Hindlimb muscle (tissue), 1 donor: ENCODE measurements at places on chromosomes 7 and 10. TPM values are rescaled to one million over a fixed set of nuclear protein-coding genes. Genes with fewer than 3 reads are reported as not detected.

DNA sequence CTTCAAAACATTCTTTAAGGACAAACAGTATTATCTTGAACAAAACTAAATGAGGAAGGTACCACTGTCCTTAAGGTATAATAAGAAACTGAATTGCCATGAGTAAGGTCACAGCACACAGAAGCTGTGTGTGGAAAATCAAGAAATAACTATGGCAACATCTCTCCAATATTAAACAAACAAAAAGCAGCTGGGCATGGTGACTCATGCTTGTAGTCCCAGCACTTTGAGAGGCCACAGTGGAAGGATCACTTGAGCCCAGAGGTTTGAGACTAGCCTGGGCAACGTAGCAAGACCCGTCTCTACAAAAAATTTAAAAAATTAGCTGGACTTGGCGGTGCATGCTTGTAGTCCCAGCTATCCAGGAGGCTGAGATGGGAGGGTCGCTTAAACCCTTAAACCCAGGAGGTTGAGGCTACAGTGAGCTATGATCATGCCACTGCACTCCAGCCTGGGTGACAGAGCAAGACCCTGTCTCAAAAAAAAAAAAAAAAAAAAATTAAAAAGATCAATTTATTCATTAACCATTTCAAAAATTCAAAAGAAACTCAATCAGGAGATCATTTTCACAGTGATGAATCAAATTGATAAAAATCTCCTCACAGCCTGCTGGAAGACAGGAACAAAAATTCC lies 195.4 kb downstream of the SKIDA1 start:
- DNase-seq = no peak

AUTS2 gene
- 80.5 TPM for polyA plus RNA-seq

DNA sequence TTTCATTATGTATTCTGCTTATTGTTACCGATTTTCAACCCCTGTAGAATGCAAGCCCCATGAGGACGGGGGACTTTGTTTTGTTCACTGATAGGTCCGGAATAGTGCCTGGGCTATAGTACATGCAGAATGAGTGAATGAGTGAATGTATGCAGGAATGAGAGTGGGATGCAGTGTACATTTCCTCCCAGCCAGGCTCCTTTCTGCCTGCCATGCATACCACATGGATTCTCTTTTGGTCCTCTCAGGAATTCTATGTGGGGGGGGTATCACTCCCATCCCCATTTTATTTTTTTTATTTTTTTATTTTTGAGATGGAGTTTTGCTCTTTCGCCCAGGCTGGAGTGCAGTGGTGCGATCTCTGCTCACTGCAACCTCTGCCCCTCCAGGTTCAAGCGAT lies 16.7 kb downstream of the TRIM56 start:
- no peak for DNase-seq

GRCh38 chr7:102994567-102994966 lies 80.0 kb downstream of the FBXL13 start:
- DNase-seq = no peak

DNA sequence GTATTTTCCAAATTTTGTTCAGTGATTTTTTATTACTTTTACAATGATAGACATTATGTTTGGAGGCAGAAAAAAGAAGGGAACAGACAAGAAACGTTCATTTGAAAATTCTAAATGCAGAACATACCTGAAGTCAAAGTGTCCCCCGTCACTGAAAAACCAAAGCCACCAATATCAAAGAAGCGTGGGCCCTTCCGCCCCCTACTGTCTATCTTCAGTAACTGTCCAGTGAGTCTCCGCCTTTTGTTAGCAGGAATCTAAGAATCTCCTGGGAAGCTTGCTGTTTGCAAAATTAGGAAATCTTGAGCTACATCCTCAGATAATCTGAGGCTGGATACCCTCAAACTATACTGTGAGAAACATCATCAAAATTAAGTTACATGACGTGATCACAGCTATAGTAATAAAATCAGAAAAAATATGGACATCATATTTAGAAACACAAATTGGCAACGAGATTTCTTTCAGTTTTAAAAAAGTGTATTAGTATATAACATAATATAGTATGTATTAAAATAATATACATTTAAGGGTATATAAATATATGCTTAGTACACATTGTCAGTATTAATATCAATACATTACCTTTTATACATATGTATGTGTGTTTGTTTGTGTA lies 169.3 kb upstream of the AKR1E2 start:
- DNase-seq = no peak

DNA sequence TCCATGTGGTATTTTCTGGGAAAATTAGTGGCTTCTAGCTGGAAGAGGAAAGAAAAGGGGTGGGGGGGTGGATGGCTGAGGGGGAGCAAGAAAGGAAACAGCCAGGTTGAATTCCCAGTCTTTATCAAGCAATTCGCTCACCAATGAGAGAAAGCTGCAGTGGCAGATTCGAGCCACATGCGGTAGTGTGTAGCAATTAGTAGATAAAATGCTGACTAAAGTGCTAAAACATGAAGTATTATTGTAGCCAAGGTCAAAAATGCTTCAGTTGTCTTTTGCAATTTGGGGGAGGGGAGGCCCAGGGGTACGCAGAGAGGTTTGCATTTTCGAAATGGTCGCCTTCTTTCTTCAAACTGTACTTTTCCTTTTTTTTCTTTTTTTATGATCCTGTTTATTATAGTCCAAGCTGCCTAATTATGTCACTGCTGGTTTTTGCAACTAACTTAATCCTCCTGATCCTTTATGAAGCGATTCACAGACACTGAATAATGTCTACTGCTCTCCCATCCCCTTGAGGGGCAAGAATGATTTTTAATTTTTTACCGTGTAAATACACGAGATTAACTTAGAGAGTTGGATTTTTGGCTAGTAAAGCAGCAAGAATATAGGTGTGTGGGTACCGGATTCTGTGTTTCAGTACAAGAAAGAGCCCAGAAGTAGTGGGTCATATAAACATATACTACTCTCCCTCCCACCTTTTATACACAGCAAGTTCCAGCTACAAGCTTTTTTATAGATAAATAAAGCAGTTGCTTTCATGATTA lies 3.6 kb upstream of the ARID5B start:
- DNase-seq = peak; percentile 47

DNA sequence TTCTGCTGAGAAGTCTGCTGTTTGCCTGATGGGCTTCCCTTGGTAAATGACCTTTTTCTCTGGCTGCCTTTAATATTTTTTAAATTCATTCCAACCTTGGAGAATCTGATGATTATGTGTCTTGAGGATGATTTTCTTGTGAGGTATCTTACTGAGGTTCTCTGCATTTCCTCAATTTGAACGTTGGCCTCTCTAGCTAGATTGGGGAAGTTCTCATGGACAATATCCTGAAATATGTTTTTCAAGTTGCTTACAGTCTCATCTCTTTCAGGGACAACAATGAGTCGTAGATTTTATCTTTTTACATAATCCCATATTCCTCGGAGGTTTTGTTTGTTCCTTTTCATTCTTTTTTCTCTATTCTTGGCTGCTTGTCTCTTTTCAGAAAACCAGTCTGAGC lies 208.4 kb downstream of the KIF20B start:
- no peak for DNase-seq

APBB1IP gene
- 3.9 TPM for polyA plus RNA-seq

DNA sequence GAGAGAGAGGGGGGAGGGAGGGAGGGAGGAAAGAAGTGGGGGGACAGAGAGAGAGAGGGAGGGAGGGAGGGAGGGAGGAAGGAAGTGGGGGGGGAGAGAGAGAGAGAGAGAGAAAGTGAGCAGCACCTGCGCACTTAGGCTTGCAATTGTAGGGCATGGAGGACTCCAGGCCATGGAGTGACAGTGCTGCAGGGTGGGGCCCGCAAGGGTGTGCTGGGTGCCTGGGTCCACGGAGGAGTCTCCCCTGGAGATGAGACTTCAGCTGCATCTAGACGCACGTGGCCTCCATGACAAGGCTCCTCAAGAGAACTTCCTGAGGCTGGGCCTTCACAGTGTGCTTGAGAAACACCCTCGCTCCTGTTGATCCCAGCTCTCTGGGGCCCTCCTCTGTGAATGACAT lies 44.5 kb downstream of the CLRN3 start:
- no peak for DNase-seq

DNA sequence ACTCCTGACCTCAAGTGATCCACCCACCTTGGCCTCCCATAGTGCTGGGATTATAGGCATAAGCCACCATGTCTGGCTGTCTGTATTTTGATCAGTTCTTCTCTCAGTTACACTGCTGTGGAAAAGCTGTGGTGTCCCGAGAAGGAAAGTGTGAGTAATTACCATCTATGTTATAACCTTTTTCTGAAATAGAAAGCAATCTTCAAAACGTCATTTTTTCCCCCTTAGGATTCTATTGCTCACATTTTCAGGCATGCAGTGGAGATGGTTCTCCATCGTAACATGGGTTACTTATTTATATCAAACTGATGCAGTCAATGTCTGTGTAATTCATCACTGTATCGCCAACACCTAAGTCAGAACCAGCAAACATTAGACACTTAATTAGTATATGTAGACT lies 103.5 kb upstream of the FAM3C start:
- no peak for DNase-seq

GALNT11 gene
- 29.6 TPM for polyA plus RNA-seq

GRCh38 chr7:12504149-12504548 lies 66.4 kb upstream of the SCIN start:
- peak; percentile 18 for DNase-seq
